Fibroblast of the aortic adventitia (primary cell): ENCODE measurements at places on chromosomes 11 and 22.

DNA sequence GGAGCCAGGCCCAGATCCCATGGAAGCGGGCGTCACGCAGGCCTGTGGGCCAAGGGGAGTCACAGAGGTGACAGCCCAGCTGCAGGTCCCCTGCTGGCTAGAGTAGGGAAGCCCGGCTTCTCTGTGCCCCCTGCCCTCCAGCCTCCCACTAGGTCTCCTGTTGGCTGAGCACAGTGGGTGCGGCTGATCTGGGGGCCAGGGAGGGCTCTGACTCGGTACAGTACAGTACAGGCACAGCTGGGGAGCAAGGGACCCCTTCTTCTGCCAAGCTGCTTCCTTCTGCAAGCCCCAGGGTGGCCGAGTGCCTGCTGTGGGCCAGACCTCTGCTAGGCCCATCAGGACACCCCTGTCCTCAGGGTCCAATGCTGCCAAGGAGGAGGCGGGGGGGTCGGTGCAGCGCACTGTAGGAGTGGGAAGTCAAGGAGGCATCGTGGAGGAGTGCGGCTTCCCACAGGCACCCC, 10.1 kb downstream of the SUSD2 start:
- no peak for DNase-seq

- DNase-seq = no peak
Observed at GRCh38 chr11:12278766-12279671, 98.4 kb upstream of the PARVA start.

GRCh38 chr11:106398502-106399075, 321.1 kb downstream of the AASDHPPT start:
- DNase-seq = peak; percentile 46

- no peak for DNase-seq
Observed at GRCh38 chr11:48108231-48109045, 108.2 kb upstream of the OR4B1 start.

- DNase-seq = no peak
Observed at GRCh38 chr11:77086521-77087472, 15.8 kb upstream of the OMP start.

DNA sequence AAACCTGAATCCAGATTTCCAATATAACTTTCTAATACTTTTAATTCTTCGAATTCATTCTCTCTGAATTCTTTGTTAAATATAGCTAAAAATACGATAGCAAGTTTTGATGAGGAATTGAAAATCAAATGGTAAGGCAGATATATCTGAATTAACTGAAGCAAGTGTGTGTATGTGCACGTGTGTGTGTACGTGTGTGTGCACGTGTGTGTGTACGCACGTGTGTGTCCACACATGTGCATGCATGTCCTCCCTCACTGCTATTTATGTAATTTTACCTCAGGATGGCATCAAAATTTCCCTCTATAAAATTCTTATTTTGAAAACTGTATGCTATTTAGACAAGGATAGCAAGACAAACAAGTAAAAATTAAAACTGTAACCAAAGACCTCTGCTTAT, 961.3 kb upstream of the CNTN5 start:
- DNase-seq = no peak

- DNase-seq = peak; percentile 73
Observed at GRCh38 chr11:108870373-108871020, 205.6 kb downstream of the DDX10 start.

GRCh38 chr11:501683-502287, 5.3 kb downstream of the RNH1 start:
- no peak for DNase-seq

DNA sequence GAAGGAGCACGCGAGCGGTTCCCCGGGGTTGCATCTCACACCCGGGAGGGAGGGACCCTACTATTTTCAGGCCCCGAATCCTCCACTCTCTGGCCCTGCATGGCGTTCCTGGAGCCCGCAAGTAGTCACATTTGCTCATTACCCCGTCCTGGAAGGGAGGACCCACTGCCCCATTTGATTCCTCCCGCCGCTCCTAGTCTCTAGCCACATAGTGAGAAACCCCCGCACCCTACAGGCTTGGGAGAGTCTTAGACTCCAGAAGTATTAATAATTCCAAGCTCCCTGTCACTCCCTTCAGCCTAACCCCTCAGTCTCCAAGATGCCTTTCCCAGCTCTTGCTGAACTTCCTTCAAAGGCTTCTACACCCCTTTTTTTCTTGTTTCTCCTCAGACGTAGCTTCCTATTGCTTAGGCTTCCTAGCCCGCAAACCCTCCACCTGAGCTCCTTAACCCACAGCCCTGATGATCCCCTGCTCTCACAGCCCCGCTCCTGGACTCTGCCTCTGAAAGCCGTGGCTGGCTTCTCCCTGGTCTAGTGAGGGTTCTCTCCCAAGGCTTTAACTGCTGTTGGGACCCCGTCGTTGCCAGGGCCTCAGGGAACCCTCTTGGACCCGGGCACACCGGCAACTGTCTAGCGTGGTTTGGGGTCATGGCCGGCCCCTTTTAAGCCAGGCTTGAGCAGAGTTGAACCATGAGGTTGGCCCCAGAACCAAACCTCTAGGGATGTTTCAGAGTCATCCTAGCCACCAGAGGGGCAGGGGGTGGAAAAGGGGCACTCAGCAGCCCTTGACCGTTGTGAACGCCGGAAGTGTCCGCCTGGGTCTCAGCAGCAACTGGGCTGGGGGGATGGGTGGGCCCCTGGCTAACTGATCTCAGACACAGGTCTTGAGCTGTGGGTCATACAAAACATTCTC, 862 bp downstream of the GGA1 start:
- peak; percentile 20 for DNase-seq

GRCh38 chr11:13963169-13963948, 836 bp downstream of the SPON1 start:
- DNase-seq = peak; percentile 20

DNA sequence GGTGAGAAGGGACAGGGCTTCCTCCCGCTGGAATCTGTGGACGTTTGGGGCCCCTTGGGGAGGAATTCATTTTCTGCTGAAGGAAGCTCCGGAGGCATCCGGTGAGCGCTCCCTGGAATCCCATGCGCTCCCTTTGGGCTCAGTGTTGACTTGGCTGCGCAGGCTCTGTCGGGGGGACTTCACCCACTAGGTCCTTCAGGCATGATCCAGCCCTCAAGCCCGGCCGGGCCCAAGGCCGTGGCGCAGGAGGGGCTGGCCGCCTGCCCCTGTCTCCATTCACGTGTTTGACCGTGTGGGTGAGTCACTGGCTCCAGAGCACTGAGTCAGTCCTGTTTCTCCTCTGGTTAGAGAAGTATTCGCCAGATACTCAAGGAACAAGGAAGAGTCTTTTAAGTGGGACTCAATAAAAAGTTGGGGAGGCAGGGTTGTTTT, 1.4 kb downstream of the CTTN start:
- DNase-seq = peak; percentile 95

- no peak for DNase-seq
Observed at GRCh38 chr22:24398409-24398808, 29.0 kb upstream of the ADORA2A start.

- peak; percentile 16 for DNase-seq
Observed at GRCh38 chr22:29073618-29074275, 912 bp downstream of the KREMEN1 start.

- DNase-seq = peak; percentile 30
Observed at GRCh38 chr22:39808081-39808480, 85.5 kb downstream of the ENTHD1 start.

DNA sequence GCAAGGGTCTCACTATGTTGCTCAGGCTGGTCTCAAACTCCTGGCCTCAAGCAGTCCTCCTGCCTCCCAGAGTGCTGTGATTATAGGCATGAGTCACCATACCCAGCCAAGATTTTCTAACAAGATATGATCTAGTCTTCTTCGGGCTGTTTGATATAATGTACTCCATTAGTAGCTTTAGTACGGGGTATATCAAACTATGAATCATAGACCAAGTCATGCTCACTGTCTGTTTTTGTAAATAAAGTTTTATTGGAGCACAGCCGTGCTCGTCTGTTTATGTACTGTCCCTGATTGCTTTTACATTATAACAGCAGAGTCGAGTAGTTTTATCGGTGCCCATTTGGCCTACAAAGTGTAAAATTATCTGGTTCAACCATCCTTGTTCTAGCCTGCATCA, 43.9 kb upstream of the GRIK4 start:
- no peak for DNase-seq

DNA sequence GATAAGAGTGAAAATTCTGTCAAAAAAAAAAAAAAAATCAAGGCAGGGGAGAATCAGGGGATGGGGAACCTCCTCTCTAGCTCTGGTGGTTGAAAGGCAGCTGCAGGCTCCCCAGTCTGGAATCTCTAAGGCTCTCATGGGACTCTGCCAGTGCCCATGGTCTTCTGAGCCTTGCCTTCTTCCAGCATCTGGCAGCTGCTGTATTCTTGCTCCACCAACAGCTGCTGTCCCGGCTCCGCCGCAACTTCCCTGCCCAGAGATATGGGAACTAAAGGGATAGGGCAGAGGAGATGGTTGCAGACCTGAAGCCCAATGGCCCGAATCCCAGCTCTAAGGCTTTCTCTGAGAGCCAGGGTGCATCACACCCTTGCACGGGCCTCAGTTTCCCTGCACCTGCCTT, 49.5 kb upstream of the PHF21B start:
- no peak for DNase-seq
